ENCODE measurements at places on chromosomes 1 and 21. TPM values are rescaled to one million over a fixed set of nuclear protein-coding genes. Genes with fewer than 3 reads are reported as not detected.

LRRC53 gene
- total RNA-seq: not detected

ABL2 gene
- 16.1 TPM for total RNA-seq

SELL gene
- not detected for total RNA-seq

AMPD2 gene
- total RNA-seq: 55.7 TPM

UBXN11 gene
- total RNA-seq: 24.3 TPM

HSD3B2 gene
- not detected for total RNA-seq

NES gene
- 103 TPM for total RNA-seq

SLC22A15 gene
- total RNA-seq: 14.1 TPM
